Osteoblast (primary cell): ENCODE measurements at places on chromosomes 7 and 10.

- no peak overlapping the region for H3K27ac ChIP-seq
- H3K36me3 ChIP-seq = no peaks in the 10 kb centered on the region
- peaks cover 12% of the 10 kb centered on the region for H3K4me1 ChIP-seq
Observed at GRCh38 chr7:148688526-148688925, 10.2 kb upstream of the CUL1 start.

- no peak overlapping the region for H3K27ac ChIP-seq
- no peak overlapping the region for H3K4me3 ChIP-seq
- H3K27me3 ChIP-seq = peaks cover 4% of the 10 kb centered on the region
- H3K4me1 ChIP-seq = no peaks in the 10 kb centered on the region
- H3K36me3 ChIP-seq = no peaks in the 10 kb centered on the region
- DNase-seq = peak; percentile 56
Observed at GRCh38 chr10:110695539-110695886, 51.4 kb downstream of the RBM20 start.

DNA sequence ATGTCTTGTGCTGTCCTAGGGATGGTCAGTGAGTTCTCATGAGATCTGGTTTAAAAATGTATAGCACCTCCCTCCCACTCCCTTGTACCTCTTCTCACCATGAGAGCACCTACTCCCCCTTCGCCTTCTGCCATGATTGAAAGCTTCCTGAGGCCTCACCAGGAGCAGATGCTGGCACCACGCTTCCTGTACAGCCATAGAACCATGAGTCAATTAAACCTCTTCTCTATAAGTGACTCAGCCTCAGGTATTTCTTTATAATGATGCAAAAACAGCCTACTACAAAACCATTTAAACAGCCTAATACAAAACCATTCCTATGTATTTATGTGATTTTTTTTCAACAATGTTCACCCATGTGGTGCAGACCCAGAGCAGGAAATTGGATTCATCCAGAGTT, 32.0 kb downstream of the KDM7A start:
- H3K27me3 ChIP-seq = no peaks in the 10 kb centered on the region
- no peak for DNase-seq
- no peaks in the 10 kb centered on the region for H3K4me1 ChIP-seq
- H3K27ac ChIP-seq = no peak overlapping the region

- H3K4me3 ChIP-seq = no peak overlapping the region
- H3K4me1 ChIP-seq = no peaks in the 10 kb centered on the region
- no peaks in the 10 kb centered on the region for H3K27me3 ChIP-seq
- DNase-seq = no peak
- no peaks in the 10 kb centered on the region for H3K36me3 ChIP-seq
- H3K27ac ChIP-seq = no peak overlapping the region
Observed at GRCh38 chr10:96268341-96268909, 2.9 kb downstream of the BLNK start.

DNA sequence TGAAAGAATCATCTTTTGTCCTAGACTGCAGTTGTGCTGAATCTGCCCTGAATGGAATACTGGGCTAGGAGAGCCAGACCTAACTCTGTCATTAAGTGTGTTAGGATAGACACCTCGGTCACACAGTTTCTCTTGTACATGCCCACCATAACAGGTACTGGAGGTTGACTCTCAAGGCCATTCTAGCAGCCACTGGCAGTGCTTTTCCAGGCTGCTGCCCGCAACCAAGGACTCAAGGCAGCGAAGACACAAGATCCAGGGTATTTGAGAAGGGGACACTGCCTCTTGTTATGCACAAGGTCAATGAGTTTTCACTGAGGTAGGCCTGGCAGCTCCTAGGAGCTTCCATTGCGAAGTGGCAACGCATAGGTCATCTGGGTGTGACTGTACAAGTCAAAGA, 70.6 kb upstream of the ZNF746 start:
- H3K27me3 ChIP-seq = no peaks in the 10 kb centered on the region
- no peaks in the 10 kb centered on the region for H3K4me1 ChIP-seq
- no peak overlapping the region for H3K4me3 ChIP-seq
- H3K27ac ChIP-seq = no peak overlapping the region
- peaks cover 7% of the 10 kb centered on the region for H3K36me3 ChIP-seq

- H3K4me3 ChIP-seq = peak overlapping the region; percentile 52
- H3K36me3 ChIP-seq = no peaks in the 10 kb centered on the region
- H3K4me1 ChIP-seq = peaks cover 3% of the 10 kb centered on the region
Observed at GRCh38 chr7:76281006-76281705, 21.3 kb upstream of the HSPB1 start.
